NCI-H69 (cell line): ENCODE measurements at places on chromosomes 4 and X.

DNA sequence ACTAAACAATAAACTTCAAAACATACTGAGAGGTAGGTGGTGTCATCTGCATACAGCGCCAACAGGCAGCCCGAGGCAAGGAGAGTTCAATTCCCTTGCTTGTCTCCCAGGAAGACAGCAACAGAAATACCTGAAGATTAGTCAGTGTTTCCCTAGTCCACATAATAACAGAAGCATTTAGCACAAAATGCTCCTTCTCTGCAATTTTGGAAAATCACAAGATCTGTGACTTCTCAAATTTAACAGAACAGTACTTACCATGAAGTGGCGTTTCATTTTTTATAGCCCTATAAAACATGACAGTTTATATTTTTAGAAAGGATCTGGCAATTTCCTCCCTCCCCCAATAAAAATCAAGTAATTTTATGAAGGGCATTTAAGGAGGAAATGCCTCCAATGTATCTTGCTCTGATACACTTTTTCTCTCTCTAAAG is 67.1 kb upstream of the MYOZ2 start:
- no peak for DNase-seq

DNA sequence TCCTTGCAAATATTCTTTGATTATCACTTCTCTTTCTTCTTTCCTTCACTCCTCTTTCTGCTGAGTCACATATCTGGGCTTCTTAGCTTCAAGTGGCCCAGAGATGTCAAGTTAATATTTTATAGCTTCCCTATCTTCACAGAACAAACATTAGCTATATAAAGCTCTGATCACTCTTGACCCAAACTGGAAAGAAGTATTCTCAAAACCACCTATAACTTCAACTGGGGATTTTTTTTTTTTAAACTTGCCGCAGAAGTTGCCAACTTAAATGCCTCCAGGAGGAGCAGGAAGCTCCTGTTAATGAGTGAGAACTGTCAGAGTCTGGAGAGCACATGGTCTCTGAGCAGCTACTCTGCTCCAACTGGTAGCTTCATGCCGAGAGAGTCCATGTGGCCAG is 233.3 kb upstream of the EDNRA start:
- DNase-seq: no peak

GRCh38 chr4:182738283-182739047 is 178.7 kb downstream of the DCTD start:
- DNase-seq: peak; percentile 3

- DNase-seq: no peak
These were observed 172.7 kb upstream of the LNX1 start for GRCh38 chr4:53763813-53764597.

GRCh38 chr4:153652051-153652784 is 31.9 kb upstream of the TLR2 start:
- peak; percentile 22 for DNase-seq
